ENCODE measurements at places on chromosomes 13 and 19.

DNA sequence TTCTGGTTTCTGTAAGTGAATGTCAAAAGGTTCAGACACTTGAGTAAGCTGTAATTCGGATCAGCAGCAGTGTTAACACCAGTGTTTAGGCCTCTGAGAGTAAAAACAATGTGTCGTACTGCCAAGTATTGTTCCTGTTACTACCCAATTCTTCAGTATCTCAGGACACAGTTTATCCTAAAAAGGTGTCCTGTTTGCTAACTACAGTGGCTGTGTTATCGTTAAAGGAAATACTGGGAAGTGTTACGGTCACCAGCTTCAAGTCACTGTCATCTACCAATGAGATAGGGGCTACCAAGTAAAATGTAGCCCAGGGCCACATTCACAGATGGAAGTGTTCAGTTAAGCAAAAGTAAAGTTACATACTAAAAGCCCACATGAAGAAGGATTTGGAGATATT lies 2.3 kb upstream of the UPF3A start:
- DNase-seq, result no peak

DNA sequence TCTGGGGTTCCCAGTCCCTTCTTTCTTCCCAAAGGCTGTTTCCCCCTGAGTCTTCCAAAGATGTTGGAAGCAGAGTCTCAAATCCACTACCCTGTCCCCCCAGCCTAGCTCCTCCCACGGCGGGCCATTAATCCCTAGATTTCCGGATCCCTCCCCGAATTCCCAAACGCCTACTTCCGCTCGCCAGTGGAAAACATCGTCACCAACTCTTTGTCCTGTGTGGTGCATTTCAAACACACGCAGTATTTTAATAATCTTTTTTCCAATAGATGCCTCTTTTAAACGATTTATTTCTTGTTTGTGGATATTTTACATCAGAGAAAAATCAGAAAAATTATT lies 610 bp downstream of the ZNF791 start:
- no peak for DNase-seq

GRCh38 chr19:10517760-10518443 lies 655 bp upstream of the S1PR5 start:
- no peak for DNase-seq

- DNase-seq, result no peak
These were observed 3.8 kb downstream of the SLC8A2 start for GRCh38 chr19:47467914-47468313.

- no peak for DNase-seq
These were observed 593.2 kb downstream of the LMO7 start for GRCh38 chr13:76229281-76229680.

GRCh38 chr19:20470345-20471135 lies 95.0 kb downstream of the ZNF737 start:
- DNase-seq, result no peak

DNA sequence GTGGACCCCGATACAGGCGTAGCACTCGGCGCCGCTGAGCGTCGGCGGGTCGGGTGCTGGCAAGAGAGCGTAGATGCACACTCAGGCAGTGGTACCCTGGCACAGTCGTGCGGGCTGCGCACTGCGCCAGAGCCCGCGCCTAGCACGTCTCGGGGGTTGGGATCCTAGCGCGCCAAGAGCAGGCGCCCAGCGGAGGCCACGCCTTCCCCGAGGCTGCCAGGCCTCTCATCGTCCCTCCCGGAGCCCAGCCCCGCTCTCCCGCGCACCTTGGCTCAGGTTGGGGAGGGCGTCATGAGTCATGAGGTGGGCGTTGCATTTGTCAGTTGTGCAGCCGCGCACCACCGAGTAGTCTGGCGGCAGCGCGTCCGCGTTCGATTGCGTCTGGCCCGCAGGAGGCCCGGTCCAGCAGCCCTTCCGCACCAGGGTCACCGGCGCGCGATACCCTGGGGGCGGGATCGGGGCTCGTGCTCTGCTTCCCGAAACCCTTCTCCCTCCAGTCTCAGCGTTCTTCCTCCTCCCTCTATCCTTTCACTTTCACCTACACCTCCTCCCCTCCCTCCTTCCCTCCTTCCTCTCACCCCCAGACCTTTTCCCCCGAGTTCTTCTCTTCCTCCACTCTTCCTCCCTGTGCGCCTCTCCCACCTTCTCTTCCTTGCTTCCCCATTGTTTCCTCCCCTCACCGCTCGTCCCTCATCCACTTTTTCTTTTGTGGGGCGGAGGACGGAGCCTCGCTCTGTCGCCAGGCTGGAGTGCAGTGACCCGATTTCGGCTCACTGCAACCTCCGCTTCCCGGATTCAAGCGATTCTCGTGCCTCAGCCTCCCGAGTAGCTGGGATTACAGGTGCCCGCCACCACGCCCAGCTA lies 3.5 kb downstream of the LYPD5 start:
- DNase-seq, result no peak

DNA sequence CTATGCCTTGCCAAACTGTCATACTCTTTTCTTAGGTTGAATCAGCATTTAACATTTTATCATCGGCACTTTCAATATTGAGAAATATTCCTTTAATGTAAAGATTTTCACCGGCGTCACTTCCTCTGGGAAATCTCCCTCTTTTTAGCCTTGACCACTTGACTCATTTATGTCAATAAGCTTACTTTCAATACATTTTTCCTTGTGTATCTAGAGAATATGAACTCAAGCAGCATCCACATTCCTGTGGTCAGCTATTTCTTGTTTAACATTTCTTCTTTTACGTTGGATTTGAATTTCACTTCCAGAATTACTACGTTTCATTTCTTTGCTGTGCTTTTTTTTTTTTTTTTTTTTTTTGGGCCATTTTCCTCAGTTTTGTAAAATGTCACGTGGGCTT lies 271.2 kb upstream of the HTR2A start:
- DNase-seq, result no peak

- DNase-seq, result no peak
These were observed 11.3 kb downstream of the EPS8L1 start for GRCh38 chr19:55086730-55087541.

DNA sequence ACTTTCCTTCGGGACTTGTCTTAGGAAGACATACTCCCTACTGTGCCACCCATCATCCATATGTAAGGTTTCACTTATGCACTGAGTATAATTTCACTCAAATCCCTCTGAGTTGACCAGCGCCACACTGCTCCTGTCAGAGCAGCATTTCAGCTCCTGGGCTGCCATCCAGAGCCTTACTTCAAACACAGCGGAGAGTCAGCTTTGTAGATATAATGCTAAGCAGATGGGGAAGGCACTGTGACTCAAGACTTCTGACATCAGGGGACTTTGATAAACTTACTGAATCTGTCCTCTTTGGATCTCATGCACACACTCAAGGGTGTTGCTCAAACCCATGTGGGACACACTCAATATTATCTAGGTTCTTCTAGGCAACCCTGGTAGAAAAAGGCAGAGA lies 34.9 kb downstream of the DOCK9 start:
- no peak for DNase-seq

- no peak for DNase-seq
These were observed at the start of gene IZUMO1 for GRCh38 chr19:48746738-48747575. IZUMO1 (minus strand) TSS chr19:48746909; CDS start chr19:48745859, 1,050 bp downstream.

DNA sequence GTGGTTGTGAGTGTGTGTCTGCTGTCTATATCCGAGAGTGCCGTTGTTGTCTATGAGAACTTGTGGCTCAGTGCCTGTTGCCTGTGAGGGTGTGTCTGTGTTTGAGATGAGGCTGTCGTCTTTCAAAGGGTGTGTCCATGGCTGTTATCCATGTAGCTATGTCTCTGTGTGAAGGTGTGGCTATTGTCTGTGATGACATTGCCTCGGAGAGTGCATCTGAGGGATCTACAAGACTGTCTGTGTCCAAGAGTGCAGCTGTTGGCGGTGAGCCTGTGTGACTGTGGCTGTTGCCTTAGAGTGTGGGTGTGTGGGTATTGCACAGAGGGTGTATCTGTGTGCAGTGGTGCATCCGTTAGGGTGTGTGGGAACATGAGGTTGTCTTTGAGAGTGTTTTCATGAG lies 4.9 kb downstream of the NUMBL start:
- DNase-seq, result no peak

- no peak for DNase-seq
These were observed 93.7 kb upstream of the SGCG start for GRCh38 chr13:23086968-23087623.

DNA sequence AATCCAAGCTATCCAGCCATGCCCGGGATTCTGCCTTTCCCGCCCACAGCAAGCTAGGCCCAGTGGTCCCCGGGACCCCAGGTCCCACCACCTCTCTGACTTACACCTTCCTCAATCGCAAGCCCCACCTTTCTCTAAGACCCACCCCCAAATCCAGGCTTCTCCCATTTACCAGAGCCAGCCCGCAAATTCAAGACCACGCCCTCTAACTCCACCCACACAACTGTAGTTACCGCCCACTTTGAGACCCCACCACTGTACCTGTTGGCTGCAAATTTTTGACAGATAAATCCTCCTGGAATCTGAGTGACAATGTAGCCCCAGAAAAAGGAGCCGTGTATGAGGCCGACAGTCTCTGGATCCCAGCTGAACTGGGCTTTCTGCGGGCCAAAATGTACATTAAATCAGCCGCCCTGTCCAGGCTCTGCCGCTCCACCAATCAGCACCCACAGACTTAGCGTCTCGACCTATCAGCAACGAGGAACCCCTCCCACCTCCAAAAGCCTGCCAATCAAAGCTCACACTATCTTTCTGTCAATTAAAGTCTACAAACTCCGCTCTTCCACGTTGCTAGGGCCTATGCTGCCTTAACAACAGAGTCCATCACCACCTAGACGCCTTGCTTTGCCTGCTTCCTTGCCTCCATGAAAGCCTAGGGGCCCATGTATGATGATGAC lies 6.3 kb downstream of the SLC17A7 start:
- DNase-seq, result no peak

DNA sequence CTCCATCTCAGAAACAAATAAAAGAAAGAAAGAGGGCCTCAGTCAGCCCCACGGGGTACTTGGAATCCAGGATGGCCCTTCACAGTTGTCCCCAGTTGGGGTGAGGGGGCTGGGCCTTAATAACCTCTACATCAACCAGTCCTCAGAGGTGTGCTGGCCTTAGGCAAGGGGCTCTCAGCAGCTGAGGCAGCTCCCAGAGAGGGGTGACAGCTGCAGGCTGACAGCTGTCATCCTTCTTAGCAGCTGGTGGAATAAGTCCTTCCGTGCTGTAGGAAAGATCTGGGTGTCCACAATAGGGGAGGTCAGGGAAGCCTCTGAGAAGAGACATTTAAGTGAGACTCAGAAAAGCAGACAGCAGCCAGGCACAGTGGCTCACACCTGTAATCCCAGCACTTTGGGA lies 7.4 kb downstream of the BCAM start:
- DNase-seq, result no peak

DNA sequence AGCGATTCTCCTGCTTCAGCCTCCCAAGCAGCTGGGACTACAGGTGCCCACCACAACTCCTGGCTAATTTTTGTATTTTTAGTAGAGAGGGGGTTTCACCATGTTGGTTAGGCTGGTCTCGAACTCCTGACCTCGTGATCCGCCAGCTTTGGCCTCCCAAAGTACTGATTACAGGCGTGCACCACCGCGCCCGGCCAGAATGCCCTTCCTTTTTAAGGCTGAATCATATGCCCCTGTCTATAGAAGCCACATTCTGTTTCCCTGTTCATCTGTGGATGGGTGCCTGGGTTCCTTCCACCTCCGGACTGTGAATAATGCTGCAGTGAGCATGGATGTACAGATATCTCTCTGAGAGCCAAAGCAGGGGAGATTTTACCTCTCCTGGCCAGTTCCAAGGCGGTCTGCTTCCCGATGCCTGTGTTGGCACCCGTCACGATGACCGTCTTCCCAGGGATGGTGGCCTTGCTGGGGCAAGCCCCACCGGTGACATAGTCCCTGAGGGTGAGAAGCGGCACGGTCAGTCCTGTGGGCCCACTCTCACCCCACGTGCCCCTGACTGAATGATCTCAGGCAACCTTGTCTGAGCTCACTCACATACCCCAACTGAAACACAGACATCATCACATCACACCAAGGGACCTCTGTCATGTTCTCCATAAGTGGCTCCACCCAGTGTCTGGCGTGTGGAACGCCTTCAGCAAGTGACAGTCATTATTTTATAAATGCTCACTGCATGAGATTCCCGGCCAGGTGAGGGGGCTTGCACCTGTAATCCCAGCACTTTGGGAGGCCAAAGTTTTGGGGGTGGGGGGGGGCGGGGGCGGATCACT lies 4.0 kb downstream of the RDH13 start:
- DNase-seq, result no peak

GRCh38 chr19:17021793-17022590 lies 4.6 kb downstream of the CPAMD8 start:
- no peak for DNase-seq

DNA sequence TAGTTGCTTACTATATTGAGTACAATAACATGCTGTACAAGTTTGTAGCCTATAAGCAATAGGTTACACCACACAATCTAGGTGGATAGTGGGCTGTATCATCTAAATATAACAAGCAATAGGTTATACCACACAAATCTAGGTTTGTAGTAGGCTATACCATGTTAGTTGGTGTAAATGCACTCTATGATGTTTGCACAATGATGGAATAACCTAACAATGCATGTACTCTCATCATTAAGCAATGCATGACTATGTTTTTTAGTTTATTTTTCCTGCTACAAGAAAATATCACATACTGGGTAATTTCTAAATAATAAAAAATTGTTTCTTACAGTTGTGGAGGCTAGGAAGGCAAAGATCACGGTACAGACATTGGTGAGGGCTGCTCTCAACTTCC lies 262.5 kb downstream of the SLITRK6 start:
- no peak for DNase-seq

Measured in DND-41 (cell line).